ENCODE measurements at places on chromosomes 13 and 19. TPM values are rescaled to one million over a fixed set of nuclear protein-coding genes. Genes with fewer than 3 reads are reported as not detected.

Gene MEDAG
- total RNA-seq: not detected

Gene NUDT15
- total RNA-seq: 46.1 TPM

Gene TYK2
- 20.7 TPM for total RNA-seq

Gene KASH5
- 0.59 TPM for total RNA-seq

Gene ADAMTS10
- total RNA-seq: 5.8 TPM

Gene MCOLN1
- total RNA-seq: 6.6 TPM
